ENCODE measurements at places on chromosomes 1 and 21. TPM values are rescaled to one million over a fixed set of nuclear protein-coding genes. Genes with fewer than 3 reads are reported as not detected.

- no peak for DNase-seq
Observed at GRCh38 chr1:171252482-171252881, 4.2 kb downstream of the FMO1 start.

DNA sequence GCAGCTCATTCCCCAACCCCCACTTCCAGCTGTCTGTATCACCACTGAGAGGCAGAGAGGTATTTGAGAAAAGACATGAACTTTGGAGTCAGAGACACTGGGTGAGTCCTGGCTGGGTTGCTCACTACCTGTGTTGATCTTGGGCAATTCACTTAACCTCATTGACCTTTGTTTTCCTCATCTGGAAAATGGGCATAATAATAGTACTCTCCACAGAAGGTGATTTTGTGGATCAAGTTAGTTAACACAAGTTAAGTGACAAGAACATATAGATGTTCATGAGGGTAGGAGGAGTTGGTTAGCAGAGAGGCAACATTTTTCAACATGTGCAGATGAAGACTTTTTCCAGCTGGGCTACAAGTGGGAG, 17.1 kb upstream of the ETV3L start:
- DNase-seq = no peak

Gene PTPN7
- total RNA-seq = 0.33 TPM

- no peak for DNase-seq
Observed at GRCh38 chr21:16258844-16259611, 529.2 kb downstream of the USP25 start.

Gene RBM11
- 0.15 TPM for total RNA-seq

Gene CD53
- 0.49 TPM for total RNA-seq

- no peak for DNase-seq
Observed at GRCh38 chr1:174967845-174968705, 31.7 kb upstream of the CACYBP start.

Gene DVL1
- 144 TPM for total RNA-seq

Gene SLC9A1
- 31.3 TPM for total RNA-seq

Gene PGLYRP3
- not detected for total RNA-seq

Gene RXRG
- not detected for total RNA-seq

DNA sequence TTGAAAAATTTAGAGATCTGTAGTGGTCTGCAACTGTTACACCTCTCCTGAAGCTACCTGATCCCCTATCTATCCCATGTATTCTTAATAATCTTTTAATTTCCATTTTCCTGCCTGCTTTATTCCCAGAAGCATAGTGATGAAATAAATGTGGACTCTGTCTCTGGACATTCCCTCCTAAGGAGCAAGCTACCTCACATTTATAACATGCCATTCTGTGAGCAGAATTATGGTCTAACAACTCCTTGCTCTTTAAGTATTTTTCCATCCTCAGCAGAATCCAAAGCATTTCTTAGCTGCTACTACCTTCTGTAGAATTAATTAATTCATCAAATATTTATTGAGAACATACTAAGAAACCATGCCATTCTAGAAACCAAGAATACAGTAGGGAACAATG, 15.1 kb downstream of the CRP start:
- DNase-seq = no peak

DNA sequence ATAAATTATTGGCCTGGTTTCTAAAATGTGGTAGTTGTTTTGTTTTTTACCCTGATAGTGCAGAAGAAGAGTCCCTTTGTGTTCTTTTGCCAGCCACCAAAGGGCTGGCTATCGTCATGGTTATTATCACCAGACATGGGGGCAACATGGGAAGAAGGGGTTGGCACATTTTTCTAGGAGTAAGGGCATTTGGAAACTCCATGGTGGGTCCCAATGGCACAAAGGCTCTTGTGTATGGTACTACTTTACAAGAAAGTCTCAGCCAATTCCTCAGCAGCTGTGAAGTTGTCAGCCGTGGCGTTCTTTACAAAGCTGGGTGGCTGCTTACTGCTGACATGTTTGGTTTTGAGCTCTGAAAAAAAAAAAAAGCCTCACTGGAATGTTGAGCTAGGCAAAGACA, 330.4 kb upstream of the ESRRG start:
- no peak for DNase-seq

Data from Panc1 (cell line).